H9 (cell line): ENCODE measurements at places on chromosomes 3 and 15. TPM values are rescaled to one million over a fixed set of nuclear protein-coding genes. Genes with fewer than 3 reads are reported as not detected.

Gene GOLGA8R
- total RNA-seq: 0.20 and 0.26 TPM in 2 replicates

Gene PAK6
- total RNA-seq: 7.0 and 7.4 TPM in 2 replicates

Gene RFT1
- 24.1 and 26.2 TPM in 2 replicates for total RNA-seq

Gene PLA2G4E
- total RNA-seq: not detected in 2 replicates

GRCh38 chr3:185824051-185825005 is 514 bp downstream of the IGF2BP2 start:
- H3K27ac ChIP-seq: no peak overlapping the region
- no peaks in the 10 kb centered on the region for H3K27me3 ChIP-seq
- peak; percentile 52 for DNase-seq
- H3K4me3 ChIP-seq: peak overlapping the region; percentile 91
- H3K36me3 ChIP-seq: peaks cover 32% of the 10 kb centered on the region
- H3K4me1 ChIP-seq: peaks cover 7% of the 10 kb centered on the region

- no peaks in the 10 kb centered on the region for H3K27me3 ChIP-seq
- H3K4me3 ChIP-seq: peak overlapping the region; percentile 94
- H3K4me1 ChIP-seq: no peaks in the 10 kb centered on the region; the same call in 1 of the 2 replicates
- DNase-seq: no peak
- no peak overlapping the region for H3K27ac ChIP-seq
- H3K36me3 ChIP-seq: peaks cover 28% of the 10 kb centered on the region
Observed at GRCh38 chr3:49673121-49673714, 933 bp upstream of the APEH start.

GRCh38 chr3:142844339-142844977 is 44.4 kb downstream of the PCOLCE2 start:
- H3K27me3 ChIP-seq: no peaks in the 10 kb centered on the region
- H3K27ac ChIP-seq: no peak overlapping the region
- H3K4me3 ChIP-seq: no peak overlapping the region
- H3K36me3 ChIP-seq: peaks cover 6% of the 10 kb centered on the region; the same call in 1 of the 2 replicates
- no peak for DNase-seq

GRCh38 chr3:32026593-32026992 is 45.0 kb downstream of the ZNF860 start:
- H3K4me1 ChIP-seq: no peaks in the 10 kb centered on the region
- no peaks in the 10 kb centered on the region for H3K36me3 ChIP-seq
- no peak overlapping the region for H3K27ac ChIP-seq
- no peak for DNase-seq
- H3K4me3 ChIP-seq: no peak overlapping the region
- H3K27me3 ChIP-seq: no peaks in the 10 kb centered on the region; the same call in 1 of the 2 replicates

DNA sequence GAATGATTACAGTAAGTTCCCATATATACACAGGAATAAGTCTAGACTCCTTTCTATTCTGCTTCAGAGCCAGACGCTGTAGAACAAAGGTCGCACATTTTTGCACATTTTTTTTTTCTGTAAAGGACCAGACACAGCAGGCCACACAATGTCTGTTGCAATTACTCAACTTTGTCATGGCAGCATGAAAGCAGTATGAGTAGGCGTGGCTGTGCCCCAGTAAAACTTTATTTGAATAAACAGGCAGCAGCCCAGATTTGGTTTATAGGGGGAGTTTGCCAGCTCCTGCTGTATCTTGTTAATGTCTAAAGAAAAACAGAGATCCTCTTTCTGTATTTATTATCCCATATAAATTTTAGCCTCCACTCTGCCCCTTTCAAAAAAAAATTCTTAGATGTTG is 708.3 kb downstream of the FHIT start:
- no peak for DNase-seq
- no peak overlapping the region for H3K27ac ChIP-seq
- no peaks in the 10 kb centered on the region for H3K27me3 ChIP-seq
- H3K36me3 ChIP-seq: peaks cover 5% of the 10 kb centered on the region
- H3K4me3 ChIP-seq: no peak overlapping the region
- H3K4me1 ChIP-seq: no peaks in the 10 kb centered on the region

DNA sequence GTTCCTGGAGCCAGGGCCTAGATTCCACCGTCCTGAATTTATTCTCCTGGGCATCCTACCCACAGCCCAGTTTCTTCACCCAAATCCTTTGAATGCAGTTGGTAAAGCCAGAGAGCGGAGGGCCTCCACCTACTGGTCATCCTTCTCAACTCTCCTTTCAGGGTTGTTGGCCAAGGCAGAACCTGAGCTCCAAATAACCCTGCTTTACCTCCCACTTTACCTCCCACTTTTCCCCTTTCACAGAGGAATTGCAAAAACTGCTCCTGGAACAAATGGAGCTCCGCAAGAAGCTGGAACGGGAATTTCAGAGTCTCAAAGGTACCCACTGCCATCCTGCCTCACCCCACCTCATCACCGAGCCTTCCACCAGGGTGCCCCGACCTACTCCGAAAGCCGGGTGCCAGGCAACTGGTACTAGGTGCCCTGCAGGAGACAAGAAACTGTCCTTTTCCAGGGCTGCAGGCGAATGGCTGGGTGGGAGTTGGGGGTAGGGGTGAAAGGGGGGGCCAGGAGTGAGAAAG is 6.8 kb downstream of the SKOR1 start:
- H3K27me3 ChIP-seq: peaks cover 92% of the 10 kb centered on the region
- H3K4me1 ChIP-seq: peaks cover 7% of the 10 kb centered on the region; the same call in 1 of the 2 replicates
- no peak overlapping the region for H3K4me3 ChIP-seq
- H3K27ac ChIP-seq: no peak overlapping the region
- peak; percentile 65 for DNase-seq

- no peak overlapping the region for H3K27ac ChIP-seq
- no peaks in the 10 kb centered on the region for H3K4me1 ChIP-seq
- H3K27me3 ChIP-seq: no peaks in the 10 kb centered on the region
- H3K4me3 ChIP-seq: no peak overlapping the region
Observed at GRCh38 chr3:184832903-184833302, 20.9 kb downstream of the VPS8 start.

GRCh38 chr3:188734395-188734794 is 437.4 kb upstream of the TPRG1 start:
- H3K4me3 ChIP-seq: no peak overlapping the region
- H3K27ac ChIP-seq: no peak overlapping the region
- H3K4me1 ChIP-seq: no peaks in the 10 kb centered on the region
- DNase-seq: no peak

DNA sequence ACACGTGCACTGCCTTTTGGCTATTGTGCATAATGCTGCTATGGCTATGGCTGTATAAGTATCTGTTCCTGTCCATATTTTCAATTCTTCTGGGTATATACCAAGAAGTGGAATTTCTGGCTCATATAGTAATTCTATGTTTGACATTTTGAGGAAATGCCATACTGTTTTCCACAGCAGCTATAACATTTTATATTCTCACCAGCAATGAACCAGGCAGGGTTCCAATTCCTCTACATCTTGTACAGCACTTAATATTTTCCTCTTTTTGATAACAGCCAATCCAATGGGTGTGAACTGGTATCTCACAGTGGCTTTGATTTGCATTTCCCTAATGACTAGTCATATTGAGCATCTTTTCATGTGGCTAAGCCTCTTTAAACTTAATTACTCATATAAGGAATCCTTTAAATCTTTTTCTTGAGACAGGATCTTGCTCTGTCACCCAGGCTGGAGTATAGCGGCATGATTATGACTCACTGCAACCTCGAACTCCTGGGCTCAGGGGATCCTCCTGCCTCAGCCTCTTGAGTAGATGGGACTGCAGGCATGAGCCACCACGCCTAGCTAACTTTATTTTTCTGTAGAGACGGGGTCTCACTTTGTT is 38.1 kb upstream of the IGDCC4 start:
- DNase-seq: no peak
- no peaks in the 10 kb centered on the region for H3K4me1 ChIP-seq
- no peak overlapping the region for H3K27ac ChIP-seq
- no peak overlapping the region for H3K4me3 ChIP-seq
- H3K27me3 ChIP-seq: no peaks in the 10 kb centered on the region

DNA sequence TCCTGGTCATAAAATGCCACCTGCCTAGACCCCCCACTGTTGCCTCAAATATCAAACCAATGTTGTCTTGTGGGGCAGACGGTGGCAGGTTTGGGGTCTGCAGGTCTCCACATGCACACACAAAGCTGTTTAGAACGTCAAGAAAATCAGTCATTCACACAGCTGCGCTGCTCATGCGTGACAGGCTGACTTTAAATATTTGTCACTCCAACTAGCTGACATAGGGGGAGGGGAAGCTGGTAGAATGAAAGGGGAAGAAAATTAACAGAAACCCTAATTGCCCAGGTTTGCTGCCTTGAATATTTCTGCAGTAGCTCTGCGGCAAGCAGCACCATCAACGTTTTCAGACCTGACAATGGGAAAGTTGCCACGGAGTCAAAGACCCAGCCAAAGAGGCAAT is 201.8 kb downstream of the ABHD5 start:
- no peaks in the 10 kb centered on the region for H3K27me3 ChIP-seq
- H3K4me3 ChIP-seq: no peak overlapping the region
- H3K4me1 ChIP-seq: peaks cover 6% of the 10 kb centered on the region; the same call in 1 of the 2 replicates

DNA sequence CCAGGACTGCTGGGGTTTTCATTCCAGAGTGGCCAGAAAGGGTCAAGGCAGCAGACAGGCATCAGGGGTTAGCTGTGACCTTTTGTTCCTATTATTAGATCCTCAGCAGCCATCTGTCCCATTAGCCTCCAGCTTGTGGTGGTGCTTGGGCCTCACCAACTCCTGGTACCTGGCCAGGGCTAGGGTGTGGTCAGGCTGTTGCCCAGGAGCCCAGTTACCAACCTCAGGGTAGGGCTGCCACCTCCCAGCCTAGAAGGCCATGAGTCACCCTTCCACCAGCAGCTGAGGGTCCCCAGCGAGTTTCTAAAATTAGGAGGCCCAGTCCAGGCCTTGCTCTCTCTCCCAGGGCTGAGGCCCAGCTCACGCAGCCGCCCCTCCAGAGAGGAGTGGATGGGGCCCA is 12.2 kb downstream of the TMEM43 start:
- no peak overlapping the region for H3K4me3 ChIP-seq
- DNase-seq: no peak
- H3K27ac ChIP-seq: no peak overlapping the region

GRCh38 chr3:136804141-136804540 is 14.8 kb upstream of the SLC35G2 start:
- DNase-seq: no peak
- no peak overlapping the region for H3K27ac ChIP-seq
- no peak overlapping the region for H3K4me3 ChIP-seq
- H3K27me3 ChIP-seq: no peaks in the 10 kb centered on the region

DNA sequence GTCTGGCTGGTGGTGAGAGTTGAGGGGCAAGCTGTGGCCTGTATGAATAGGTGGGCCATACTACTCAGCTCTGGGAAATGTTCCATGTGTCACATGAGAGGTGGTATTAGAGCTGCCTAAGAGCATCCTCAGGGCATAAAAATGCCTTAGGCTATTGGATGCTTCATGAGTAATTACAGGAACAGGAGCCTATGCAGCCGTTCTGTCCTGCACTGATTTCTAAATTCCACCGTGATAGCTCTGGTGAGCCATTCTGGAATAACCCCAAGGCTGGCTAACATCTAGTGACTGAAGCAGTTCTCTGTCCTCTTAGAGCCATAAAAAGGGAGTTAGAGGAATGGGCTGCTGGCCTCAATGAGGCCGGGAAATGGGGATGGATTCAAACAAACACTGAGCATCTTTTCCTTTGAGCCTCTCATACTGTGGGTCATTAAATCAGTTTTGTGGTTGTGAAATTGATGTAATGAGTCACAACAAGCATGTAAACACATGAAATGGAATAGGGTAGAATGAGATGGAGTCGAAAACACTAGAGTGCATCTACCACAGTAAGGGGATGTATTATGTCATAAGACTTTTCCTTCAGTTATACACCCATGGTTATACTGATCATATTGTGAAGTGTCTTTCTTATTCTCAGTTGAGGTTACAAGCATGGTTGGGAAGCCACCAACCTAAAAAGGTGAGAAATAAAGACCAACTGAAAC is 41.0 kb downstream of the DGKG start:
- no peak overlapping the region for H3K4me3 ChIP-seq
- no peaks in the 10 kb centered on the region for H3K36me3 ChIP-seq
- no peaks in the 10 kb centered on the region for H3K4me1 ChIP-seq
- DNase-seq: no peak
- no peaks in the 10 kb centered on the region for H3K27me3 ChIP-seq

- no peak overlapping the region for H3K4me3 ChIP-seq
- H3K27me3 ChIP-seq: peaks cover 10% of the 10 kb centered on the region
- H3K27ac ChIP-seq: no peak overlapping the region
- H3K4me1 ChIP-seq: no peaks in the 10 kb centered on the region
- no peak for DNase-seq
Observed at GRCh38 chr3:127819656-127820055, 2.7 kb downstream of the MGLL start.

GRCh38 chr3:38004415-38005075 is 14.0 kb downstream of the VILL start:
- H3K27ac ChIP-seq: no peak overlapping the region
- no peak overlapping the region; the same call in 2 of the 3 replicates for H3K4me3 ChIP-seq
- H3K4me1 ChIP-seq: no peaks in the 10 kb centered on the region

GRCh38 chr3:78426454-78426853 is 1341.3 kb downstream of the ROBO1 start:
- peaks cover 3% of the 10 kb centered on the region; the same call in 2 of the 3 replicates for H3K36me3 ChIP-seq
- no peak overlapping the region for H3K27ac ChIP-seq
- peaks cover 2% of the 10 kb centered on the region; the same call in 1 of the 2 replicates for H3K4me1 ChIP-seq

GRCh38 chr3:104735691-104736090 is 631.0 kb upstream of the ALCAM start:
- no peaks in the 10 kb centered on the region for H3K27me3 ChIP-seq
- no peaks in the 10 kb centered on the region for H3K4me1 ChIP-seq
- H3K36me3 ChIP-seq: no peaks in the 10 kb centered on the region; the same call in 2 of the 3 replicates
- DNase-seq: no peak

DNA sequence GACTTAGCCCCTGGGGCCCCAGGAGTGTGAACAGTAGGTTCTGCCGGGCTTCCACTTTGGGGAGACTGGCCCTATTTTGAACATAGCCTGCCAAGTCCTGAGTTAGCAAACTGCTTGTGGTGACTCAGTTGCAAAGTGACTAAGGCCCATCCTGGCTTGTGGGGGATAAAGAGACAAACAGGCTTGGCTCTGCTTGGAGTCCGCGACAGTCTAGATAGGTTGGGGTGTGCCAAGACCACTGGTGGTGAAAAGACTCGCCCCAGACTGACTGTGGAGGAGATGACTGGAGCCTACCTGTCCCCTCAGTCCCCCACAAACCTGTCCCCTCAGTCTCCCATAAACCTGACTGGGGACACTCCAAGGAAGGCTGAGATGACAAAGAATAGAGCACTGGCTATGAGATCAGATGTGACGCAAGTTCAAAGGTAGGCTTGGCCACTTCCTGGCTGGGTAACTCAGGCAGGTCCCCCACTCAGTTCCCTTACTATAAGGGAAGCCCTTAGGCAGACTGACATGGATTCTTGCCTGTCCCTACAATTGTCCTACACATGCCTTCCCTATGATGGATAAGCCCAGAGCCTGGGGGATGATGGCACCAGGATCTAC is 4.3 kb downstream of the DNASE1L3 start:
- H3K27me3 ChIP-seq: no peaks in the 10 kb centered on the region
- DNase-seq: no peak
- no peak overlapping the region for H3K4me3 ChIP-seq

DNA sequence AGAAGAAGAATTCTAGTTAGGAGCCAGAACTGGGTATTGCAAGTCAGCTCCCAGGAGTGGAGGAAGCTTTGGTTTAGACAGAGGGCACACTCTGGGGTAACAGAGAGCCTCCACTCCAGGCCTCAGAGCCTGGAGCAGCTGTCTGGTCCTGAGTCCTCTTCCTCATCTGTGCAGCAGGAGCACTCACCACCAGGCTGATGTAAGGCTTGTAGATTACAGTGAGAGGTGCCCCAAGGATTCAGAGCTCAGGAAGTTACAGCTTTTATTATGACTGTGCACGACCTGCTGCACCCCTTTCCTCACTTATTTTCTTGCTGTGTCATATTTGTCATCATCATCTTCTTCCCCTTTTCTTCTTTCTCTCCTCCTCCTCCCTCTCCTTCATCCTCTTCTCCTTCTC is 210.4 kb downstream of the ATP10A start:
- no peaks in the 10 kb centered on the region for H3K36me3 ChIP-seq
- H3K4me1 ChIP-seq: 0 out of 2 replicates have a peak, but pooled peaks cover 5% of the 10 kb centered on the region
- H3K4me3 ChIP-seq: no peak overlapping the region
- DNase-seq: no peak
- peaks cover 9% of the 10 kb centered on the region; the same call in 1 of the 2 replicates for H3K27me3 ChIP-seq
